Cerebellar nuclear complex (tissue), 1 donor: ENCODE measurements at places on chromosomes 11 and 22.

DNA sequence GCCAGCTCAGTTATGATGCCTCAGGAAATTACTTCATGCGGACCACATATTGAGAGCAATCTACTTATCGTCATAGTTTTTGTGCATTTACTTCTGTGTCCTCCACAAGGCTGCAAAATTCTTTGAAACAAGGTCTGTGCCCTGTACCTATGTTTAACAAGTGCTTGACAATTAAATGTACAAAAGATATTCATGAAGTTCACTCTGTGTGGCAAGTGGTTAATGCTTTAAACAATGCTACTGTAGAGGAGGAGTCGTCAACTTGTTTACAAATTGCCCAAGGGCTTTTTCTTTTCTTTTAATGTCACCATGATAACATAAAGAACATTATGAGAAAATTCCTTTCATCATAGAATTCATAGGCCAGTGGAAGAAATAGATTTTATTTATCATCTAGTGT lies 871.5 kb upstream of the CCDC90B start:
- no peak for DNase-seq

GRCh38 chr22:44151676-44152075 lies 29.0 kb upstream of the PARVG start:
- DNase-seq = no peak

GRCh38 chr22:31106001-31106571 lies 1.3 kb downstream of the SELENOM start:
- peak; percentile 12 for DNase-seq

DNA sequence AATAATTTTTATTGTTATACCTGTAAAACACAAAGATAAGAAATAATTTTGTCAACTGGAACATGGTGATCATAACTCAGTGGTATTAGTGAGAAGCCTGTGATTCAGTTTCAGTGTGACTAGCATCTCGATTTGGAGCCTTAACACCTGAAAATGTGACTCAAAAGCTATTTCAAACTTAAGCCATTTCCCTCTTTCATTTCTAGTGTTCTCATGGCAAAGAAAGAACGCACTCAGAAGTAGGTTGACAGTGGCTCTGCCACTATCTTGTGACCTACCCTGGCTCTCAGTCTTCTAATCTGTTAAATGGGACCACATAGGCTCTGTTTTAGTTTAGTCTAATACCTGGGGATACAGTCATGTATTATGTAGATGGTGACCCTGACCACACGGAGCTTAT lies 62.7 kb downstream of the ISX start:
- no peak for DNase-seq

- no peak for DNase-seq
These were observed 278.0 kb upstream of the PLET1 start for GRCh38 chr11:112538534-112539280.

DNA sequence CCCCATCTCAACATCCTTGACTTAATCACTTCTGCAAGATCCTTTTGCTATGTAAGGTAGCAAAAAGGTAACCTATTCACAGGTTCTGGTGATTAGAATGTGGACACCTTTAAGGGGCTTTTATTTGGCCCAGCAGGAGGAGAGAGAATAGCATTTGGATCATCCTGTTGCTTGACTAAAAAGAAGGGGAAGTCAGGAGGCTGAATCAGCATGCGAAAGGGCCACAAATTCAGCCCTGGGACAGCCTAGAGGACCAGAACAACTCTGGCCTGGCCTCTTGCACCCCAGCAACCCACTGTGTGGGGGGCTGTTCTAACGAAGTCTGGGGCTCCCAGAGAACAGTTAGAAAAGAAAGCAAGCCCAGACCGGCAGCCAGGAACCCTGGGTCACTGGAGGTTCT lies 3.2 kb upstream of the HMOX1 start:
- no peak for DNase-seq

GRCh38 chr11:21820176-21820575 lies 372.7 kb upstream of the ANO5 start:
- DNase-seq = no peak

GRCh38 chr11:17767914-17768313 lies 33.3 kb downstream of the KCNC1 start:
- DNase-seq = no peak

DNA sequence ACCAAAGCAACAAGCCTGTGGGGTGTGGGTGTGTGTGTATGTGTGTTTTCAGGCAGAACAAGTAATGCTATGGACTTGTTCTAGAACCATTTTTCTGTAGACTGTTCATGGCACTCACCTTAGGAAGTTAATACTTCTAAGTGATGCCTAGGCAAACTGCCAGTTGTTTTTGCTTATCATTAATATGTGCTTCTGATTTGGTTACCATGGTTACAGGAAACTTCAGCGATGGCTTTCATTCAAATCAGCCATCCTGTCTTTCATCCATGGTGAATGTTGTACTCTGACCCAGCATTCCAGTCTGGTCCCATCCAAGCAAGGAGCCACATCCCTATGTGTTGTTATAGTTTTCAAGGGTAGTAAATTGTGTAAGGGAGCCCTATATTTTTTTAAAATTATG lies 49.8 kb upstream of the ARHGAP20 start:
- no peak for DNase-seq

DNA sequence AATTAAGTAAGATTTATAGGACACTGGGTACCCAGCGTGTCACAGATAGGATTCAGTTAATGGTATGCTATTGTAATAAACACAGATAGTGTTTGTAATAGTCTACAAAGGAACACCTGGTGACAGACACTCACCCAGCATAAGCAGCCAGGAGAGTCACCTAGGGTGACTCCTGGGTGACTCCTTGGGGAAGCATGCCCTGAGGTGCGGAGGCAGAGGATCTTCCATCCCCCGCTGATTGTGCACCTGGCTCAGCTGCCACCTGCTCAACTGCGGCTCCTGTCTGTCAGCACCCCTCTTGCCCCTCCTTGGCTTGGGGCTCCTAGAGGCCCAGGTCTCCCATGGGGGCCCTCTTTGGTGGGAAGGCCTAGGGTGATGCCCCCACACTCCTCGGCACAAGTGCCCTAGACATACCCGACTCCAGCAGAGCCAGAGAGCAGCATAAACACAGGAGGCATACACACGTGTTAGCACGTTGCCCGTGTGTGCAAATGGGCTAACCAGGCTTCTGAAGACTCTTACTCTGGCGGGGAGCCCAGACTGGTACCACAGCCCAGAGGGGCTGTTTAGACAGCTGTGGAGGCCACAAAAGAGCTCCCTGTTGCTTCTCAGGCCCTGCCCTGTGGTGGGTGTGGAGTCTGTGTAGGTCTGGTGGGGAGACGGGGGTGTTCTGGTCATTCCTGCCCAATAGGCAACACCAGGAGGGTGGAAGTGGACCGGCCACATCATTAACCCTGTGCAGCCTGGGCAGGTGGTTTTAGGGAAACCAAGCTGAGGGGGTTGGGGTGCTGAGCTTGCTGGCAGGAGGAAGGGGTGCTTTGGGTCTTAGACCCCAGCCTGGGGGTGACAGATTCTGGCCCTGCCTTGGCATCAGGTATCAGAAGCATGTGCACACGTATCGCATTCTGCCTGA lies 3.0 kb downstream of the INPPL1 start:
- no peak for DNase-seq

DNA sequence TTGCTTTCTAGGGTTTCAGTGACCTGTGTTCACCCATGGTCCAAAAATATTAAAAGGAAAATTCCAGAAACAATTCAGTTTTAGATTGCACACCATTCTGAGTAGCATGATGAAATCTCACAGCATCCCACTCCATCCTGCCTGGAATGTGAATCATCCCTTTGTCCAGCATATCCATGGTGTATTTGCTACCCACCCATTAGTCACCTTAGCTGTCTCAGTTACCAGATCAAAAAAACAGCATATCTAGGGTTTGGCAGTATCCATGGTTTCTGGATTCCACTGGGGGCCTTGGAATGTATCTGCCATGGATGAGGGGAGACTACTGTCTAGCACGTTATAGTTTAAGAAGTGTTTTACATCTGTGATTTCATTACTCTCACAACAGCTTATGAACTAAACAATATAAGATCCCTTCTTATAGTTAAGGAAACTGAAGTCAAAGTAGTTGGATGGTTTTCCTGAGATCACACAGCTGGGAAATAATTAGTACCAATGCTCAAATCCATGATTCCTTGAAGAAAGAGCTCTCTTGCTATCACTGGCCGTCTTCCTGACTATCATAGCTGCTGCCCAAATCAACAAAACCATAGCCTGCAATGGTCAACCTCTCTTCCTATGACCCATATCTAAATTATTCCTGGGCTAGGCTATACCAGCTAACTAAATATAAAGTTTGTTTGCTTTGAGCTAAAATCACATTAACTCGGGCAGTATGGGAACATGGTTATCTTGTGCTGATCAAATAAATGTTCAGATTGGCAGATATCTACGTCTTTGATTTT lies 122.6 kb downstream of the MICAL2 start:
- no peak for DNase-seq

GRCh38 chr11:119625206-119625978 lies 103.6 kb downstream of the NECTIN1 start:
- DNase-seq = no peak

DNA sequence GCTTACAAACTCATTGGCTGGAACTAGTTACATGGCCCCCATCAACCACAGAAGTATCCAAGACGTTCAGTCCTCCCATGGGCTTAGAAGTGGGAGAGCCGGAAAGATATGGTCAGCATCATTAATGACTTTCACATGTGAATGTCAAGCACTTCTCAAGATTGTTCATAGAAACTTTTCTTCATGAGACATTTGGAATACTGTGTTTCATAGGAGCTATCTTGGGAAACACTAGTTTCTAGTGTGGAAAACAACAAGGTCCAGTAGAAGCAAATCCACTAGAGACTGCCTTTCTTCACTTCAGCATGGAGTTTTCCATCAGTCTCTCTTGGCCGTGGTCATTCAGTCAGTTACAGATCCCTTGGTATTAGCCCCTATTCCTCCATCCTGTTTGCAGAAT lies 160.9 kb downstream of the C11orf91 start:
- no peak for DNase-seq

DNA sequence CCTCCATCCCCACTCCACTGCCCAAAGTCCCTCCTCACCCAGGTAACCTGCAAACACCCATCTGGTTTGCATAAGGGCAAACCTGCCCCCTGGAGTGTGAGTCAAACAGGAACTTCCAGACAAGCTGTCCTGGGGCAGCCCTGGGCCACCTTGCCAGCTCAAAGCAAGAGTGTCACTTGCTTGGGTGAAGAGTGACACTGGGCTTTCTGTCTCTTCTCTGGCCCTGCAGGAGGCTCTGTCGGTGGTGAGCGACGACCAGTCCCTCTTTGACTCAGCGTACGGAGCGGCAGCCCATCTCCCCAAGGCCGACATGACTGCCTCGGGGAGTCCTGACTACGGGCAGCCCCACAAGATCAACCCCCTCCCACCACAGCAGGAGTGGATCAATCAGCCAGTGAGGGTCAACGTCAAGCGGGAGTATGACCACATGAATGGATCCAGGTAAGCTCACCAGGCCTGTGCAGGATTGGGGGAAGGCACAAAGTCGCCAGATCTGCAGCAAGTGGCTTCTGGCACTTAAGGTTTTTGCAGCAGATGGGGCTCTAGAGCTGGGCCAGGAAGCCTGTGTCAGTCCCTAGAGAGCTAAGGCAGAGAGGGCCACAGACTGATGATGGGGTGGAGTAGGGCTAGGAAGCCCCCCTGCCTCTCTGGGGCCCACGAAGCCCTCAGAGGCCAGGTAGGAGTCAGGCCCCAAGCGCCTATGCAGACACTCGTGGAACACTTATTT lies 64.2 kb downstream of the FLI1 start:
- DNase-seq = no peak

- DNase-seq = no peak
These were observed 151.0 kb downstream of the MN1 start for GRCh38 chr22:27650572-27650971.

DNA sequence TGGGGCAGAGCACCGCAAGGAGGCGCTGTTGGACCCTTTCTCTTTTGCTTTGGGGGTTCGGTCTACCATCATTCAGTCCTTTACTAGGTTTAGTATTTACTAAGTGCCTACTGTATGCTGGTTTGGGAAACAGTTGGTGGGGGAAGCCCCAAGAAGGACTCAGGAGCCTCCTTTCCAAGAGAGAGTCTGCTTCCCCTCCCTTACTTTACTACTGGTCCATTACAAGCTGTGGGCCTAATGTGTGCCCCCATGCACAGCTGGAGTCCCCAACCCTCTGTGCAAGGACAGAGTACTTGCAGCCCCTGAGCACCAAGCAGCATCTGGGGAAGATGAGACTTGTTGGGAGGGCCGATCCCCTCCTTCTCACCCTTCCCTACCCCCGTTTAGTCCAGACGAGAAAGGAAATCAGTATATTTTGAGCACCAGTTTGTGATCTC lies 876 bp upstream of the UBE2L6 start:
- DNase-seq = peak; percentile 39

GRCh38 chr11:13268791-13269190 lies 8.8 kb upstream of the BMAL1 start:
- no peak for DNase-seq

- no peak for DNase-seq
These were observed 1.7 kb downstream of the PPFIBP2 start for GRCh38 chr11:7515447-7515886.
